ENCODE measurements at places on chromosomes 1 and 21.

GRCh38 chr1:58811303-58811702, 27.5 kb upstream of the JUN start:
- no peak for DNase-seq

DNA sequence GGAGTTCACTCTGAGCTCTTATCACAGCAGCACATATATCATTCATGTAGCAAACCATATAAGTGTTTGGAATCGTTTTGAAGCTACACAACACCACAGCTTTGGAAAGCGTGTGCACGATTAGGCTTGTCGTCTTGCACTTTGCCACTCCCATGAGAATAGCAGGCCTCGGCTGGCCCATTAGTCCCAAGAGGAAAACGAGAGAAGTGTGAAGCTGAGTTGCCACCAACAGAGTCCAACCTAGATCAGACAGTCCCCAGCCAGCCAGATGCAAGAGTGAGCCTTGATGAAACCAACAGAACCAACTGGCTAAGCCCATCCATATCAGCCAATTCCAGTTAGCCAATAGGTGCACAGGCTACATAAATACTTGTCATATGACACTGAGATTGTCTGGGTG, 238.4 kb downstream of the C1orf94 start:
- no peak for DNase-seq

- no peak for DNase-seq
Measured at GRCh38 chr1:179208681-179209477, 20.6 kb downstream of the ABL2 start.

DNA sequence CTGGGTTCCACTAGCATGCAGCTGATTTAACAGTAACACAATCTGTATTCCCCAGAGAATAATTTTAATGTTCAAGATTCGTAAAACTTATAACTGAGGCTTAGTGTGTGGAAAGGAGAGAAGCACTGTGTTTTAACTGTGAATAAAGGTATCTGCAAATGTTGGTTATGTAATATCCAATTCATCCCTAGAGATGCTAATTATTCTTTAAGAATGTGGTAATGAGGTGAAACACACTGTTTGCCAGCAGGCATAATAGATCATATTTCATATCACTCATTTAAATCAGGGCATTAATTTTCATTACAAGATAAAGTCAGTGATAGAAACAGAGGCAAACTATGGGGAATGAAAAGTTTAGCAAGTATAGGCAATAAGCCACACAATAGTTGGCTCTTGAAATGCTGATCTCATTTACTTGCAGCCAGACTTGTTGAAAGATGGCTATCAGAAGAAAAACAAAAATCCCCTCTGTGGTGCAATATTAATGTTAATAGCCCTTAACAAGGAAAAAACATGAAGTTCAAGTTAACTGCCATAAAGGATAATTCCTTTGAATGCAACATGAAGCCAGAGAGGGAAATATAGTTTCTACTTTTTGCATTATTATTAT, 33.4 kb downstream of the HMCN1 start:
- no peak for DNase-seq

DNA sequence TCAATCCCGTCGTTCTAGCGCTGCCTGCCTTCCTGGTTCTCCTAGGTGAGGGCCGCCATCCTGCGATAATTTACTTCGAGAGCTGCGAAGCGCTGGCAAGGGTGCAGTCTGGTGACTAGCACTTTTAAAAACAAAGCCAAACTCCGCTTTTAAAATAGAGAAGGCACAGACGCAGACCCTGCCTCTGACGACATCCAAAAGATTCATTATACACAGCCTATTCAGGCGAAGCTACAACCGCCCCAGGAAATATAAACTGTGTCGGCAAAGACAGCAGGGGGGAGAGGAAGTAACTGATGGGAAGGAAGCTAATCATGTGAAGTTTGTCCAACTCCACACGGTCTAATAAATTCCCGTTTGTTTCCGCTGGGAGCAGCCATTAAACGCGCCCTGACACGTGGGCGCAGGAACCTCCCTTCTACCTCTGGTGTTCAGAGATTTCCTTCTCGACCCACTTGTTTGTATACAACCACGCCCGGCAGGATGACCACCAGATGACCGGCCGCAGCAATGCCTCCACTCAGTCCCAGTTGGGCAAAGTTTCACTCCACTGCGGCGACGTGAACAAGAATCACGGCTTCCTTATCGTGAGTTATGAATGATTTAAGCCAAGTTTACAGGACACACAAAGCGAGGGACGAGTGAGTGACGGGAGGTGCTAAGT, 1.3 kb downstream of the GNG12 start:
- peak; percentile 66 for DNase-seq

GRCh38 chr1:2192031-2192995, 2.3 kb downstream of the FAAP20 start:
- peak; percentile 76 for DNase-seq

GRCh38 chr1:209202830-209203532, 380.5 kb upstream of the CAMK1G start:
- peak; percentile 8 for DNase-seq

DNA sequence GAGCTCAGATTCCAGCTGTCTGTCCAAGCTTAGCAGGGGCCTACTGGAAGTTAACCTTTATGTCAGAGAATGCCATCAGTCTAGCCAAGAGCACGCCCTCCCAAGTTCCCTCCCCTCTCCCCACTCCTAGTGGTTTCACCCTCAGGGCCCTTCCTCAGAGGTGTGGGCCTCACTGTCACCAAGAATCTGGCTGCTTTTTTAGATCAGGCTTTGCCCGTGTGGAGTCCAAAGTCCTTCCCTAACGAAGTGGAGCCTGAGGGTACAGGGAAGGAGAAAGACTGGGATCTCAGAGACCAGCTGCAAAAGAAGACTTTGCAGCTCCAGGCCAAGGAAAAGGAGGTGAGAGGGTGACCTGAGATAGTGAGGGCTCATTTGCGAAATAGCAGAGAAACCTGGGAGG, 4.1 kb downstream of the C1orf74 start:
- no peak for DNase-seq

DNA sequence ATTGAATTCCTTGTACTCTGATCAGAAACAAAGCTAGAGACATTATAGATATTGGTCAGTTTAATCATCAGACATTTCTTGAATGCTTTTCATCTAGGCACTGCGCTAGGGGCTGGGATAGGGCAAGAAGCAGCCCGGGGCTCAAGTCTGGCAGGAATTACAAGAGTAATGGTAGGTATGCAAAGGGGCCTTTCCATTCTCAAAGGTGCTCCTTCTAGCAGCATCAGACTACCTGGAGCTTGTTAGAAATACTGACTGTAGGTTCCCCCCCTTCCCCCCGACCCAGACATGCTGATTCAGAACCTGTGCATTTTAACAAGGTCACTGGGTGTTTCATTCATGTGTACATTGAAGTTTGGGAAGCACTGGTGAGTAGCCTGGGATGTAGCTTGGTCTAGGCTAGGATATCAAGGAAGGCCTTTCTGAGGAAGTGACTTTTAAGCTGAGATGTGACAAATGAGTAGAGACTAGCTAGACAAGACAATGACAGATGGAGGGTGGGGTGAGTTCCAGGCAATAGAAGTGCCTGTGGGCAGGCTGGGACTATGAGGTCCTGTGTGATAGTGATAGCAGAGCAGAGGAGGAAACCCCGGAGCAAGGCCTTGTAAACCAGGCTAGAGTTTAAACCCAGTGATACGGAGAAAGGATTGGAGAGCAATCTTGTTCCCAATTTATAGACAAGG, 26.3 kb downstream of the NFASC start:
- DNase-seq = no peak

DNA sequence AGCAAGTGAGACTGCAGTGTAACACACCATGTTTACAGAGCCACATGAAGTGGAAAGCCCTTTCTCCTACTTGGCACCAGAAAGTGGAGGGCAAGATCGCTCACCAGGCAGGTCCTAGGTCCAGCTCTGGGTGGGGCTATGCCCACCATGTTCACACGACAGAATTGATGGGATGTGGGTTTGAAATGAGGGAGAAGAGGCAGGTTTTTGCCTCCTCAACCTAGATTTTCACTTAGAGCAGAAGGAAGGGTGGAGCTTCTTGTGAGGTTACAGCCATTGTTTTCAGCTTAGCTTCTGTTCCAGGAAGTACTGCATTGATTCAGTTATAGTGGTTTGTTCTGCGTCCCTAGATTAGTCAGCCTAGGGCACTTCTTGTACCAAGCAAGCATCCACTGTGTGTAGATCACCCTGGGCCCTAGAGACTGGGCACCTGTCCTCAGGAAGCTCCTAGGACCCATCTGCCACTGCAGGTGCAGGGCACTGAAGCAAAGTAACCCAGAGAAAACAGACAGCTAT, 2.3 kb downstream of the CD53 start:
- DNase-seq = peak; percentile 3

GRCh38 chr1:25821630-25822091, 1.9 kb downstream of the MTFR1L start:
- DNase-seq = peak; percentile 66

- peak; percentile 66 for DNase-seq
Measured at GRCh38 chr1:25810341-25811299, 9.1 kb upstream of the MTFR1L start.

DNA sequence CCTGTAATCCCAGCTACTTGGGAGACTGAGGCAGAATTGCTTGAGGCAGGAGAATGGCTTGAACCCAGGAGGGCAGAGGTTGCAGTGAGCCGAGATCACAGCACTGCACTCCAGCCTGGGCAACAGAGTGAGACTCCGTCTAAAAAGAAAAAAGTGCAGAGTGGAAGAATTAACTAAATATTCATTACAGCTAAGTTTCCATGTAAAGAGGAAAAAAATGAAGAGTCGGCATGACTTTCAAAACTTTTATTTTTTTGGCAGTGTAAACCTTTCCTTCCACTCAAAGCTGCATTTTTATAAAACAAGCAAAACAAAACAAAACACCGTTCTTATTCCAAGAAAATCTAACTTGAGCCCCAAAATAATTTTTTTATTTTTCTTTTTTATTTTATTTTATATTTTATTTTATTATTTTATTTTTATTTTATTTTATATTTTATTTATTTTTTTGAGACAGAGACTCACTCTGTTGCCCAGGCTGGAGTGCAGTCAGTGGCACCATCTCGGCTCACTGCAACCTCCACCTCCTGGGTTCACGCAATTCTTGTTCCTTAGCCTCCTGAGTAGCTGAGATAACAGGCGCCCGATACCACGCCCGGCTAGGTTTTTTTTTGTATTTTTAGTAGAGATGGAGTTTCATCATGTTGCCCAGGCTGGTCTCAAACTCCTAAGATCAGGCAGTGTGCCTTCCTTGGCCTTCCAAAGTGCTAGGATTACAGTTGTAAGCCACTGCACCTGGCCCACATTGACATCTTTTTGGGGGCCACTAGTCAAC, 62.9 kb downstream of the PACC1 start:
- no peak for DNase-seq

GRCh38 chr1:30672661-30673060, 50.7 kb downstream of the MATN1 start:
- no peak for DNase-seq

- no peak for DNase-seq
Measured at GRCh38 chr1:115925467-115925866, 50.8 kb upstream of the SLC22A15 start.

- peak; percentile 49 for DNase-seq
Measured at GRCh38 chr1:10152709-10153284, 57.6 kb upstream of the KIF1B start.

GRCh38 chr1:38062361-38063288, 16.0 kb upstream of the POU3F1 start:
- no peak for DNase-seq

GRCh38 chr1:31809698-31810097, 6.1 kb downstream of the SPOCD1 start:
- no peak for DNase-seq

DNA sequence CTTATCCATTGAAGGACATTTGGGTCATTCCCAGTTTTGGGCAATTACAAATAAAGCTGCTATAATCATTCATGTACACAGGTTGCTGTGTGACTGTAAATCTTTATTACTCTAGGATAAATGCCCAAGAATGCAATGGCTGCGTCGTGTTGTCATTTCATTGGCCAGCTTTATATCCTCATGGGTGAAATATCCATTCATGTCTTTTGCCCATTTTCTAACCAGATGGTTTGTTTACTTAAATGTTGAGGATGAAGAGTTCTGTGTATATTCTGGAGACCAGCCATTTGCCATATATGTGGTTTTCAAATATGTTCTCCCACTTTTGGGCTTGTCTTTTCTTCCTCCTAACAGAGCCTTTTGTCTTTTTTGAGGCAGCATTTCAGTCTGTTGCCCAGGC, 25.3 kb downstream of the TRIM11 start:
- no peak for DNase-seq

- DNase-seq = peak; percentile 21
Measured at GRCh38 chr21:31476263-31477022, 132.4 kb upstream of the TIAM1 start.
